ENCODE measurements at places on chromosomes 1 and 21.

GRCh38 chr21:25298512-25299491 is 308.5 kb downstream of the MRPL39 start:
- peak; percentile 46 for DNase-seq

- no peak for DNase-seq
Observed at GRCh38 chr1:119595606-119596005, 52.5 kb downstream of the ZNF697 start.

GRCh38 chr1:53380296-53380695 is 52.4 kb upstream of the LRP8 start:
- no peak for DNase-seq

DNA sequence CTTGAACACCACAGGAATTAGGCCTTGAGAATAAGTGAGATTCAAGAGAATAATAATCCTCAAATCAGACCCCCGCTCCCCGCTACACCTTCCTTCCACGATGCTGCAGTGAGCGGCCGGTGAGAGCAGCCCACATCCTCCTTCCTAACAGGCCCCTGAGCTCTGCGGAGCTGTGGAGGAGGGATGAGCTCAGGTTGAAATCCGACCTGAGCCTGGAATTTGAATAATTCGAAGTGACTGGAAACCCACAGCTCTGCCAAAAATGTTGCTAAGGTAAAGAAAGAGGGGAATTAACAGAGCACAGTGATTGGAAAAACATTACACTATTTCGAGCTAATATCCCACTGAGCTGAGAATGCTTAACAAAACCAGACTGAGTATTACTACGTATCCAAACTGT is 90.0 kb downstream of the URB2 start:
- DNase-seq: peak; percentile 62

DNA sequence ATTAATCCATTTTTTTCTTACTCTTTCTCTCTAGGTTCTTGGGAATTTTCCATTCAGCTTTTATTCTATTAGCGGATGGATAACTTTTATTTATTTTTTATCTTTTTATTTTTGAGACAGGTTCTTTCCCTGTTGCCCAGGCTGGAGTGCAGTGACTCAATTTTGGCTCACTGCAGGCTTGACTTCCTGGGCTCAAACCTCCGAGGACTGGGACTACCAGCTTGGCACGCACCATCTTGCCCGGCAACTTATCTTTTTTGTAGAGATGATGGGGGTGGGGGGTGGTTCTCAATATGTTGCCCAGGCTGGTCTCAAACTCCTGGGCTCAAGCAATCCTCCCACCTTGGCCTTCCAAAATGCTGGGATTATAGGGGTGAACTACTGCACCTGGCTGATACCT is 36.1 kb upstream of the CHIT1 start:
- no peak for DNase-seq

GRCh38 chr21:34815831-34816705 is 147.3 kb downstream of the CLIC6 start:
- no peak for DNase-seq

- no peak for DNase-seq
Observed at GRCh38 chr1:198171667-198172540, 15.1 kb downstream of the NEK7 start.

DNA sequence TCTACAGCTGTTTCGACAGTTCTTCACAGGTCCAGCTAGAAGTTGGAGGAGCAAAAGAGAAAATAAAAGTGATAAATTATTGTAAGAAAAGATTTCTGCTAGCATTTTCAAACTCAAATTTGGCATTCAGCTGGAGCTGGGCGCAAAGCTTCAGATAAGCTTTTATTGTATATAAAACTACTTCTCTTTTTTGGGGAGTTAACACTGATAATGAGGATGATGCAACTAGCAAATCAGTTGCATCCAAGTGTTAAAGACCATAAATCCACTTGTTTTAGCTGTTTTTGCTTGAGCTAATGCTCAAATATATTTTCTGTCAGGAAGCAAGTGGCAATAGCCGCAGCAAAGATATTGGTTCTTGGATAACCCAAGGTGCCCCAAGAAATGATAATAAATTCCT is 127.1 kb upstream of the PKN2 start:
- no peak for DNase-seq

DNA sequence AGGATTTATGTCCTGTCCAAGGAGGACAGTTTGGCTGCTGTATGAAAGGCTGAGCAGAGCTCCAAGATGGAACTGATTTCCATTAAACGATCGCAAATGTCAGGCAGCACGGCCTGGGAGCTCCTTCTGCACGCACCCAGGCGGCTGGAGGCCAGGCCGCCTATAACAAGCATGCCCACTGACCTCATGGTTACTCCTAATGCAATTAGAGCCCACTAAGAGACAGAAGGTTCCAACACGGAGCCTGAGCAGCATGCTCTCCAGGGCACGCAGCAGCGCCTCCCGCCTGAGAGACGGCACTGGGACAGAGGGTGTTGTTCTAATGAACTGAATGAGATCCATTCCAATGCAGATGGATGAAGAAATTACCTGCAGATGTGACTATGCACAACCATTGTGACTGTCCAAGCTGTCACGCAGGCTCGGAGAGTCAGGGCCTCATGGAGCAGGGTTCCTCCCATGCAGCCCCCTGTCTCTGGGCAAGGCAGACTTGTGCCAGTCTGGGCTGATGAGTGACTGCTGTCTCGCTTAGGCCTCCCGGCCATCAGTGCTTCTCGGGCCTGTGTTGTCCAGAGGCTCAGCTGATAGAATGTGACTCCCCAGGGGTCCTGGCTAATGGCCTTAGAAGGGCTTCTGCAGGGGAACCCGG is 25.2 kb upstream of the CDCA8 start:
- no peak for DNase-seq

- DNase-seq: peak; percentile 46
Observed at GRCh38 chr1:23402286-23403037, 22.1 kb downstream of the TCEA3 start.

DNA sequence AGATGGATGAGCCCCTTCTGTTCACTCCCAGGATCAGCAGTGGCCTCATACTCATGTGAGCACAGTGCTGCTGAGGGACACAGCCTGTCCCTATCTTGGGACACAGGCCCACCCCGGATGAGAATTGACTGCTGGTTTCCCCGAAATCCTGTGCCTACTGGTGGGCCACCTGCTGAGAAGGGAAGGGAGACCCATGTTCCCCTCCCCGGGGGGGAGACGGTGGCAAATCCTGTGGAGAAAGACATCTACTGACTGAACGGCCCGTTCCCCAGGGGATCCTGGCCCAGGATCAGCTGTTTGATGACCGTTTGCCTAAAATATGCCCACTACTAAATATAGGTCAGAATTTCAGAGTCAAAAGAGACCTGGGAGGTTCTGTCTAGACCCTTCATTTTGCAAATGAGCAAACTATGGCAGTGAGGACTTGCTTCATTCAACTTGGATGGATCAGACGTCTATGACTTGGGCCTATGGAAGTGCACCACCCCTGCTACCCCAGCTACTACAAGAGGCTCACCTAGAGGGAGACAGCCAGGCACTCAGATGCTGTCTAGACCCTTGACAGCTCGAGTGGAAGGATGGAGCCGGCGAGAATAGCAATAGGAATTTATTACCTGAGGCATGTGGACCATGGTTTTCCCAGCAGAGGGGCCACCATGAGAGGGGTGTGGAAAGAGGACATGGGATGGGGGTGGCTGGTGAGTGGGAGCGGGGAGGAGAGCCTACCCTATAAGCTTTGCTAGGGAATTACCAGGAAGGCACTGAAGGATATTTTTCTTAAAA is 15.6 kb upstream of the THEMIS2 start:
- no peak for DNase-seq

GRCh38 chr21:29104239-29104708 is 26.2 kb upstream of the MAP3K7CL start:
- DNase-seq: peak; percentile 28

DNA sequence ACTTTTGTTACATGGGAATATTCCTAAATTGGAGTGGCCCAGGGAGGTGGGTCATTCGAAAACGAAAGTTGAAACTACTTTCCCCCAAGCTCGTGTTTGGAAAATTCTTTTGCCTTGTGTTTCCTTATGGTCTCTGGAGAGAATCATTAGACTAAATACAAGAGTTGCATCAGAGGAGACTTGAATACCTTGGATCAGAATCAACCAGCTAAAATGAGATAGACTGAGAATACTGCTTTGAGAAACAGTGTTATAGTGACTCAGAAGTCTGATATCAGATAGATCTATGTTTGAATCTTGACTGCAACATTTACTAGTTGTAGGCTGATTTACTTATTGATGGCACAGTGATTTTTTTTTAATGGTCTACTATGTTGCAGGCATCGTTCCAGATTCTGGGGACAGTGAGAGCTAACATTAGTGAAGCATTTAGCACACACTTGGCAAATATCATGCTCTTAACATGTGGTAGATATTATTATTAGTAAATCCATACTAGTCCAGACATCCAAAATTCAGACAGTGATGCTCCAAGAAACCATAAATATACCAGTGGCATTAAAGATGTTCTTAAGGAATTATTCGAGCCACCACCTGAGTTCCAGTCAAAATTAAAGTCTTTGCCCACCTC is 12.9 kb upstream of the ACTN2 start:
- no peak for DNase-seq

- DNase-seq: no peak
Observed at GRCh38 chr1:220706480-220706879, 16.3 kb downstream of the C1orf115 start.

- no peak for DNase-seq
Observed at GRCh38 chr1:12078575-12078937, 15.5 kb downstream of the TNFRSF8 start.

GRCh38 chr1:42953182-42954180 is 5.2 kb downstream of the SLC2A1 start:
- DNase-seq: peak; percentile 38

GRCh38 chr1:94863297-94863911 is 43.2 kb downstream of the SLC44A3 start:
- peak; percentile 70 for DNase-seq

DNA sequence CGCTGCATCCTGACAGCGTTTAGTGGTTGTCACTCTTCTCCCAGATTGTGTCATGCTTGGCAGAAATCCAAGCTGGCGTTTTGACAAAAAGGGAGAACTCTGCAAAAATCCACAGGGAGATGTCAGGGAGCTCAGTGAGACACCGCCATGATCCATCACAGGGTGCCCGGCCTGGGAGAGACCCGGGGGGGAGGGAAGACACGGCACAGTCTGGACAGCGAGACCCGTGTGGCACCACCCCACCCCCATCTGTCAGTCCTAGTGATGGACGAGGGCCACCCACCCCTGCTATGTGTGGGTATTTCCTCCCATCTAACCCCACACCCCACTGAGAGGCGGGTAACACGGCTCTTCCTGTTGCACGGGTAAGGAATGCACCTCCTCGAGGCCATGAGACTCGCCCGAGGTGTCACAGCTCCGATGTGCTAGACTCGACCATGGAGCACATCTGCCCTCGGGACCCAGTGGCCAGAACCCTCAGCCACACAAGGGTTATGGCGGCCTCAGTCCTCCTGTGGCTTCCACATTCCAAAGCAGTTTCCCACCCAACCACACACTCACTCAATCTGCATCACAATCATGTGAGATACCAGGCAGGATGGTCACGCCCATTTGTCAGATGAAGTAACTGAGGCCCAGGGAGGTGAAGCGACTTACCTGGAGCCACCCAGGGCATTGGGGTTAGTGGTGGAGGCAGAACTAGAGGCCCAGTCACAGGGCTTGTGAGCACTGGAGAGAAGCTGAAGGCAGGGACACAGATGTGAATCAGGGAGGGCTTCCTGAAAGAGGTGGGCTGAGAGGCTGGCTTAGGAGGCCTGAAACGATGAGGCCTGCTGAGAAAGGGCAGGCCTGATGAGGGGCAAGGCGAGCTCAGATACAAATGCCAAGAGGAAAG is 688.5 kb downstream of the MATN1 start:
- peak; percentile 52 for DNase-seq

GRCh38 chr1:18341291-18342069 is 139.2 kb upstream of the KLHDC7A start:
- no peak for DNase-seq

DNA sequence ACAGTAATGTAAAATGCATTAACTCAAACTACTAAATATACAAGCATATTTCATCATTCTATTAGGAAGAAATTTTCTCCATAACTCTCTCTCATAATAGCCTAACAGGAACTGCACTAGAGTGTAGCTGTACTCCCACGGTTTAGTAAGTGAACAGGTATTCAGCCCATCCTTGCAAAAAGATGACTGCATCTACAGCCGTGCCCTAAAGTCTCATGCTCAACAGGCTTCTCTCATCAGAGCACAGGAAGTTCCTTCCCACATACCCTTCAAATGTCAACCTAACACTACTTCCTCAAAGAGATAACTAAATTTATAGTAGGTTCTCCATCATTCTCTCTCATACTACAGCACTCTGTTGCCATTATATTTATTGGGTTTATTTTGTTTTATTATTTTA is 251.6 kb downstream of the AKT3 start:
- DNase-seq: peak; percentile 35

DNA sequence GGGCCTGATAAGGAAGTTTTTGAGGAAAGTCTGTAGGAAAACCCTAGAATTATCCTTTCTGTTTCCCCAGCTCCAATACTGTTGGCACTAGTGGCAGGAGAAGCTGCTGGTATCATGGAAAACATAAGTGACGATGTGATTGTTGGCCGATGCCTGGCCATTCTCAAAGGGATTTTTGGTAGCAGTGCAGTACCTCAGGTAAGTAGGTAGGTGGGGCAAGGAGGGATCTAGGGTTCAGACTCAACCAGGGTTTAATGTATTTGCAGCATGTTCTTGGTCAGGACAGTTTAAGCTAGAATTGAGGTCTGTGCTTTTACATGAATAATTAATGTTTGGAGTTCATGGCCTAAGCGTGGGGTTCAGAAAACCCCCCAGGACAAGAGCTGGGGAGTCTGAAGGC is 62.1 kb downstream of the KDM1A start:
- DNase-seq: no peak

DNA sequence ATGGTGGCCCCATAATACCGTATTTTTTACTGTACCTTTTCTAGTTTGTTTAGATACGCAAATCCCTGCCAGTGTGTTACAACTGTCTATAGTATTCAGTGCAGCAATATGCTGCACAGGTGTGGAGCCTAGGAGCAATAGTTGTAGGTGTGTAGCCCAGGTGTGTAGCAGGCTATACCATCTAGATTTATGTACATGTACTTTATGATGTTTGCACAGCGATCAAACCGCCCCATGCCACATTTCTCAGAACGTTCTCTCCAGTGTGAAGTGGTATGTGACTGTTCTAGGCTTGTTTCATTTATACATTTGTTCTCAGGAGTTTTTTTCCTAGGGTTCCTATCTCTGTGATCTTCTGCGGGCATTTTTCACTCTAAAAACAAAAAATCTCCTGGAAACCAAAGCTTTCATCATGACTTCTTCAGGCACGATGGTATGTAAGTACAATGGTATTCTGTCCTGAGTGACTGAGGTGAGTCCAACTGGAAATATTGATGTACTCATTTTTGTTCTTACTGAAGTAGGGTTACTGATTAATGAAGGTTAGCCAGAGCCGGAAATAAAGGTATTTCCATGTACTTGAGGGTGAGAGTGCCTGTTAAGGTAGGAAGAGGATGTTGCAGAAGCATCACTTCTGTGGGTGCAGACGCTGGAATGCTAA is 153.0 kb downstream of the GABPA start:
- no peak for DNase-seq
